ENCODE measurements at places on chromosomes 4 and X. TPM values are rescaled to one million over a fixed set of nuclear protein-coding genes. Genes with fewer than 3 reads are reported as not detected.

DNA sequence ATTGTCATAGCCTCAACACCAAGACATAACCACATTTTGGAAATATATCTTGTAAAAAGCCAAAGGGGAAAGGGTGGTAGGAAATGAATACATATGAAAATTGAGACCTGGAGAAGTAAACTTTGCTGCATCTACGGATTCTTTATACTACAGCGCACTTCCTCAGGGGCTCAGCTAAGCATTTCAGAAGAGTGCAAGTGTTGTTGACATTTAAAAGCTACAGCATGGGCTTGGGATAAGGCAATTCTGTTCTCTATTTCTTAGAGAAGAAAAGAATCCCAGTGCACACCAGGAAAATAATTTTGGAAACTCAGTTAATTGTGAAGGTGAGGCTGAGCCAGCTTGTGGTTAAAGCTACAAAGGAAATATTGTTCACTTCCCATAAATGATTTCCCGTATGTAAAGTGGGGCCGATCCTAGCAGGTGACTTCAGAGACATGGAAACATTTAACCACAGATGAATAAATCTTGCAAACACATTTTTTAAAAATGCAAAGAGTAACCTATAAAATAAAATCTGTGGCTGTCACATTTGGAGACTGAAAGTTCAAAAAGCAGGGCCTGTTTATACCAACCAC, 12.6 kb upstream of the GBA3 start:
- DNase-seq, result no peak

GRCh38 chr4:91330555-91331137, 973.1 kb upstream of the GRID2 start:
- DNase-seq, result no peak

DNA sequence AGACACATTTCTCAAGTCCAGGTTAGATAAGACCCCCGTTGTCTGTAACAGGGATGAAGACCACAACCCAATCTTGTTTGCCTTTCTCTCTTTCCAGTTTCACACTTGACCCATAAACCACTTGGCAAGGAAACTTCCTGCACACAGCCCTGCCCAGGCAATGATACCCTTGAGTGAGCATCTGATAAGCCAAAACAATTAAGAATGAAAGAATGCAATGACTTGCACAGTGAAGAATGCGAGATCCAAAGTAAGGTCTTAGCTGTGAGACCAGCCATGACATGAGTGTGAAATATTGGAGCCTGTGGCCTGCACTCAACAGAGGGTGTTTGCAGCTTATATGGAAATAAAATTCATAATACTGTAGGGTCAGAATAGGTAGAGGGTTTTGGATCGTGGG, 37.9 kb upstream of the MXRA5 start:
- DNase-seq, result no peak

- peak; percentile 1 for DNase-seq
Measured at GRCh38 chrX:9465380-9466123, 694 bp downstream of the TBL1X start.

- DNase-seq, result no peak
Measured at GRCh38 chrX:16212436-16212835, 45.2 kb downstream of the MAGEB17 start.

- no peak for DNase-seq
Measured at GRCh38 chr4:19577097-19577496, 674.6 kb upstream of the SLIT2 start.

DNA sequence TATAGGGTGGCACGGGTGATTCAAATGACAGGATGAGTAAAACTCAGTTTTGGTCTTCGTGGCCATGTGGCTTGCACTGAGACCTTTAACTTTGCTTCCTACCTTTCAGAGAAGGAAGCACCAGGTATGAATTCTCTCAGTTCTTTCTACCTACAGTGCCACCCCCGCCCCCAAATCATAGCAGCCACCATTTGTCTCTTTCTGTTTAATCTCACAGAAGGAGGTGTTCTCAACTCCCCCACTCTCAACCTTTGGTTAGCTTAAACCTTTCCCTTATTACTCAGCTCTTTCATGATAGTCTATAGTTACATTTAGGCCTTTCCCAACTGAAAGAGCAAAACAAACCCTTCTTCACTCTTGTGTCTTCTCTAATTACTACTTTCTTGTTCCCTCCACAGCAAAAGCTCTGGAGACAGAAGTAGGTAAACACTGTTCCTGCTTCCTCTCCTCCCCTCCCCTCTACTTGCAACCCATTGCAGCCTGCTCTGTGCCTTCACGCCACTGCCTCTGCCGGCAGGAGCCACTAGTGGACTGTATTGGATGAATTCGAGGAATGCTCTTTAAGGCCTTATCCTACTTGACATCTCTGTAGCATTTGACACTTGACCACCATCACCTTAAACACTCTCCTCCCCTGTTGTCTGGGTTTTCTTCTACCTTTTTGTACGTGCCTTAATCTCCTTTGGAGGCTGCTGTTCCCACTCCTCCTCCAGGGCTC, 123.7 kb downstream of the AFF1 start:
- no peak for DNase-seq

DNA sequence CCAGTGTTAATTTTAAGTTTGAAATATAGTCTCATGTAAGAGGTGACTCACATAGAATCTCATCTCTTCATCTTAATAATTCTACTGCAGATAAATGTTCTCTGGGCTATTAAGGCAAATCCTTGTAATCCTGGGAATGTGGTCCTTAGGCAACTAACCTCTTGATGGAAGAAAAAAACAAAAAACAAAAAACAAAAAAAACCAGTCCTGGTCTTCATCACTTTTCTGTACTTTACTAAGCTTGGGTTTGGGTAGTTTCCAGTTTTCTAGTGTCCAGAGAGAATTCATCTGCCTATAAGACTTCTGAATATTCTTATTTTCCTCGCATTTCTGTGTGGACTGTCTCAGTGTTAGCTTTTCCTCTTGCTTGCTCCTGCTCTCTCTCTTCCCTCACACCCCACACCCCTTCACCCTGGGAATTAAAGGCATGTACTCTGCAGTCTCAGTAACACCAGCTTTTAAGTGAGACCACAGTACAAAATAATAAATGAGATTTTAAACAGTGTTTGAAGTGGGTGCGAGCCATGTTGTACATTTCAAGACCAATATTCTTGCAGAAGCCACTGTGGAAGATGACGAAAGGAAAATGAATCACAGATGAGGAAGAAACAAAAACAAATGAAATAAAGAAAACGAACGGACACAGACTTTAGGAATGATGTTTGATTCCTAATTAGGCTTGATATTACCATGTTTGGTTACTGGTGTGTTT, 51.7 kb downstream of the HAND2 start:
- DNase-seq, result no peak

TMPRSS11A gene
- not detected for total RNA-seq

BEX1 gene
- 103 TPM for total RNA-seq

TSPAN7 gene
- total RNA-seq, result 47.1 TPM

PASD1 gene
- total RNA-seq, result not detected
